ENCODE measurements at places on chromosomes 6 and 20.

- DNase-seq: no peak
Observed at GRCh38 chr6:43293698-43294097, 4.4 kb upstream of the SLC22A7 start.

DNA sequence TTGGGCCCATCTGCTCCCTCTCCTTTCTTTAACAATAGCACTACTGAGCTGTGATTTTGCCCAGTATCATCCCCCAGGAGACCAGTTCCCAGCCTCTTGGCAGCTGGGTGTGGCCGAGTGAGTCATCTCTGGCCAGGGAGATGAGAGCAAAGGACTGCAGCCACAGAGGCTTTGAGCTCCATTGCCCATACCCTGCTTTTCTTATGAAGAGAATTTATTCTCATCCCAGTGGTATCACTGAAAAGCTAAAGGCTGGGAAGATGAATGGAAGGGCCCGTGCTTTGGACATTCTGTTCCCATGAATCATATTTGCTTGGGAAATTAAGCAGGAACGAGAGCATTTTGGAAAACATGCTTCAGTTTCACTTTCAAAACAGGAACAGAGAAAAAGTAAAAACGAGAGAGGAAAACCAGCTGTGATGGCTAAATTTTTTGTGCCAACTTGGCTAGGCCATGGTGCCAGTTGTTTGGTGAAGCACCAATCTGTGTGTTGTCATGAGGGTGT lies 14.9 kb downstream of the CST3 start:
- peak; percentile 69 for DNase-seq

DNA sequence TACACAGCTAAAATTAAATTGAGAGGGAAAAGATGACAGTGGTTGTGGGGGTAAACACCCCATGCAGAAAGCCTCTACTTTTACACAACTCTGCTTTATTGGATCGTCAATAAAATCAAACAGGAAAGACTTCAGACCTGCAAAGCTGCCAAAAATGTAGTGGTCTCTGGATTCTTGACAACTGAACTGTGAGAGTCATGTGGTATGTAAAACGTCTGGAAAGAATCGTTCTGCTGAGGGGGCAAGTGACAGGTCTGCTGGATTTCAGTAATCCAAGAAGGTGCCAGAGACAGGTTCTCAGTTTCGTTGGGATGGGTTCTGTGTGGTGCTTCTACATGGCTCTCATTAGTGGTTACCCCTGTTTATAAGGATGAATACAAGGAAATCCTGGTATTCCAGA lies 63.3 kb downstream of the TSPYL4 start:
- DNase-seq: no peak

- DNase-seq: no peak
Observed at GRCh38 chr20:62133051-62133845, 9.9 kb downstream of the PSMA7 start.

DNA sequence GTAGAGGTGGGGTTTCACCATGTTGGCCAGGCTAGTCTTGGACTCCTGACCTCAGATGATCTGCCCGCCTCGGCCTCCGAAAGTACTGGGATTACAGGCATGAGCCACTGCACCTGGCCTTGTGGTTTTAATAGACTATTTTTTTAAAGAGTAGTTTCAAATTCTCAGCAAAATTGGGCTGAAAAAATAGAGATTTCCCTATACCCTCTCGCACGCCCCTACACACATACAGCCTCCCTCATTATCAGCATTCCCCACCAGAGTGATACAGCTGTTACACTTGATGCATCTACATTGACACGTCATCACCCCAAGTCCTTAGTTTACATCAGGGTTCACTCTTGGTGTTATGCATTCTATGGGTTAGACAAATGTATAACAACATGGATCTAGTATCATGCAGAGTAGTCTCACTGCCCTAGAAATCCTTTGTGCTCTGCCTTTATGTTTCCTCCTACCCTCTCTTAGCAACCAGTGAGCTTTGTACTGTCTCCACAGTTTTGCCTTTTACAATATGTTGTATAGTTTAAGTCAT lies 103.6 kb downstream of the CDYL start:
- DNase-seq: no peak

- DNase-seq: no peak
Observed at GRCh38 chr20:18225632-18226031, 62.7 kb upstream of the ZNF133 start.

- no peak for DNase-seq
Observed at GRCh38 chr20:61797200-61797599, 268.5 kb downstream of the TAF4 start.

DNA sequence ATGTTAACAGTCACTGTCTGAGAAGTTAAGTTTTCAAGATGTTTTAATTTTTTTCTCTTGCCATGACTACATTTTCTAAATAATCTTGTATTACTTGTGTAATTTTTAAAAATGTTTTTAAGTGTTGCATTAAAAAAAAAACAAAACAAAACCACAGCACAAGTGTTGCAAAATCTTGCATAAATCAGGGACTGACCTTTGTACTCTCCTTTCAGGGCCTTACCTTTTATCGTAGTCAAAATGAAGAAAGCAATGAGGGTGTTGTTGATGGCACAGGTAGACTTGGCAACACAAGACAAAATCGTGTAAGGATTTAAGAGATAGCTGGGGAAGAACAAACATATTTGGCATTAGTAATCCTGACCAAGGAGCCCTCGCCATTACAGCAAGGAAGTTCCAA lies 42.5 kb downstream of the PIGU start:
- DNase-seq: no peak

DNA sequence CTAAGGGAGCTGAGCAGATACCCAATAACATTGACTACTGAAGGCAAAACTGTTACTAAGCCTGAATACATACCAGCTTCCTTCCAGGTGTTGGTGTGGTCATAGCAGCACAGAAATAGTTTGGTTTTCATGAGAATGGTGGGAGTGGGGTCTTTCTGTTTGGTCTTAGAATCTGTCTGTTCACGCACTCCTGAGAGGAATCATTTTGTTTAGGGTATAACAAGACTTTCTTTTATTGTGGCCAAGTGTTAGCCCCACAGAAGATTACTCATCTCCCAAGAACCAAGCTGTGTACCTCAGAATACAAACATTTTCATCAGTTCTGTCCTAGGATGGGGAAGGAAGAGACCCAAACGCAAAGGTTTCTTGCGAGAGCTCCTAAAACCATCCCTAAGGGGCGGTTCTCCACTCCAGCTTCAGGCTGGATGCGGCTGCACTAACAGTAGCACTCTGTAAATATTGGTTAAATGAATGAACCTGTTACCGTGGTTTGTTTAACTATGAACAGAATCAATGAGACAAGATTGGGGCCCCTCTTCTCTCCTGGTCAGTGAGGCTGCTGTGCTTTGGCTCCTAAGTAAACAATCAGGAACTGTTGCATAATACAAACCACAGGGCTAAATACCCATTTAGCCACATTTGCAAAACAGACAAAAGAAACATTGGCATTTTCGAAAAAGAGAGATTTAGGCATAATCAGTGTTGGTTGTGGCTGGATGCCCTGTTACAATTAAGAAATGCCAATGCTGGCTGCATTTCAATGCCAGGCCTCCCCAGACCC lies 44.9 kb downstream of the SNAP25 start:
- no peak for DNase-seq

DNA sequence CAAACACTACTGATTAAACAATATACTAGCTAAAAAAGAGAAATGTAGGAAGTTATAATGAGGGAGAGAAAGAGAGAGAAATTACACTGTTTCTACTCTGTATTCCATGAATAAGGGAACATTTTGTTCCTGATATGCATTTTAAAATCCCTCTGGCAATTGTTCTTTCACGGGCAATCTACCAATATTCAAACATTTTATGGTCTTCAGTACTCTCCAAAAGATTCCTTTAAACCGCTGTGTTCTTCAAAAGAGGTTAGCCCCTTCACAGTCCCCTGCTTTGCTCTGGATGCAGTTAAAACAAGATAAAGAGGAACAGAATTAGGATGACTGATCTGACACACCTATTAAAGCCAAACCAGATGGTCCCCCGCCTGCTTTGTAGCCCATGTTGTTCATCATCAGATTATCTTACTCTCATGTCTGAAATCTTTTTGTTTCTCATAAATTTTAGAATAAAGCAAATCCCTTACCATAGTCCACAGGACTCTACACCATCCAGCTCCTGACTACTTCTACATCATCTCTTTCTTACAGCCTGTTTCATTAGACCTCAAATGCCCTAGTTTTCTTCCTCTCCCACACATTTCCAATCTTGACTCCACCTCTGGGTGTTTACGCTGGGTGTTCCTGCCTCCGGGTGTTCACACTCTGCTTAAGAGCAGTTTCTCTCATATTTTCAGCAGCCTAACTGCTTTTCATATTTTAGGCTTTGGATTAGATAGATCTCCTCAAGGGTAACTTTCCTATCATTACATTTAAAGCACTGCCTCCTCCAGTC lies 399.7 kb downstream of the COL12A1 start:
- DNase-seq: peak; percentile 57

GRCh38 chr20:55094353-55094861 lies 619.0 kb downstream of the DOK5 start:
- DNase-seq: no peak

DNA sequence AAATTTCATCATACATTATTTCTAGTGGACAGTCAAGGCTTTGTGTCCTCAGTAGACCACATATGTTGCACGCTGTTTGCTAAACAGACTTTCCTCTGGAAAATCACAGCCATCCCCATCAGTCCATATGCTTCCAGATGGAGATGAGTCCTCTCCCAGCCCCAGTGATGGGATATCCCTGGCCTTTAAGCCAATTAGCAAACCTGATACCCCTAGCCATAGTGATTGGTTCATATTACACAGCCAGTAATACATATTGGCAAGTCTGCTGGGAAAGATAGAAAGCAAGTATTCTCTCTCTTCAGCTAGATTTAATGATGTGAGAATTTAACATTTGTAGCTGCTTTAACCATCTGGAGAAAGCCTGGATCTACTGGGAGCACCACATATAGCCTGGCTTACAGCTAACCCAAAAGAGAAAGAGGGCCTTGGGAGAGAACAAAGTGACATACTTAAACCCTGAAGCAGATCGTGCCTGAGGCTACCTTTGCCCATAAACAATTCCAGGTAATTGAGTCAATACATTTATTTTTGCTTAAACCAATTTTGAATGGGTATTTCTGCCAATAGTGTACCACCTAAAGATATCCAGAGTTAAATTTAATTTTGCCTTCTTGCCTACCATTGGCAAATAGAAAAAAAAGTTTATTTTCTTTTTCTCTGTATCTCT lies 103.5 kb upstream of the HIVEP1 start:
- DNase-seq: no peak

- DNase-seq: no peak
Observed at GRCh38 chr6:25062070-25062811, 126.5 kb upstream of the RIPOR2 start.

- DNase-seq: peak; percentile 61
Observed at GRCh38 chr6:43129434-43130194, 41.5 kb upstream of the SRF start.

- DNase-seq: peak; percentile 80
Observed at GRCh38 chr6:33589731-33590530, 9.9 kb upstream of the BAK1 start.

- DNase-seq: no peak
Observed at GRCh38 chr6:140108167-140108566, 733.7 kb upstream of the CITED2 start.

DNA sequence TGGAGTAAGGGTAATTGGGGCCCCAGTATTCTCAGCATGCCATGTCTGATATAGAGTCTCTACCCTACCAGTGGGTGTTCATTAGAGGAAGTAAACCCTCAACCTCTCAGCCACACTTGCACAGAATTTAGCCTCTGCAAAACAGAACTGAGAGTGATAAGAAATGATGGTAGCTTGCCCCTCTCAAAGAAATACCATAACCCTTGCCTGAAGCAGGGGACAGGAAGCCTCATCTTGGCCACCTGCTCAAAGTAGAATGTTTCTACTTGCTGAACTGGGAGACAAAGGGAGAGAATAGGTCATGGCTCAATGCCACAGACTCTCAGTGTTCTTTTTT lies 33.7 kb downstream of the SPTLC3 start:
- no peak for DNase-seq

- no peak for DNase-seq
Observed at GRCh38 chr20:37359331-37359730, 13.4 kb downstream of the SRC start.

DNA sequence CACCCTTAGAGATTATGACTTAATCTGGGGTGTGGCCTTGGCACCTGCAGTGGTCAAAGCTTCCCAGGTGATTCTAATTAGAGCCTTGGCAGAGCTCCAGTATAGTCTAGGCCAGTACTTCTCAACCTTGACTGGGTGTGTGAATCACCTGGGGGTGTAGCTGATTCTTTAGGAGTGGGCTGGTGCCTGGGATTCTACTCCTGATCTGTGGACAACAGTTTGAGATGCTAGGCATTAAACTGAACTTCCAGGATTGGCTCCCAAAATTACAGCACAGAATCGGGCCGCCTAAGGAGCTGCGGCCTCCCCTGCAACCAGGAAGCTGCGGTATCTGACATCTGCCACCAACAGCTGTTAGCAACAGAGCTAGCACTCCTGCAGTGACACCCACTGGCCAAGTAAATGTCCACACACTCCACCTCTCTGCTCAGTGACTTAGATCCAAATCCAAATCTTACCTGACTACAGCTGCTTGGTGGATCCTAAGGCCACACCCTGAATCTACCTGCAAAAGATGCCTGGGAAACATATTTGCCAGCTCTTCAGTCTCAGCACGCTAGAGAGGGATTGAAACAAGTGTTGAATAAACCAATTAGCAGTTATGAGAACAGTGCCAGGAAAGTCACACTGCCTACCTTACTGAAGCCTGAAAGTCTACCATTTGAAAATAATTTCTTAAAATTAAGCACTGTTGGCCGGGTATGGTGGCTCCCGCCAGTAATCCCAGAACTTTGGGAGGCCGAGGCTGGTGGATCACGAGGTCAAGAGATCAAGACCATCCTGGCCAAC lies 126.7 kb downstream of the UNC5CL start:
- peak; percentile 66 for DNase-seq

- DNase-seq: no peak
Observed at GRCh38 chr6:36118550-36119107, 11.7 kb upstream of the MAPK13 start.

GRCh38 chr20:47040506-47041125 lies 146.0 kb downstream of the EYA2 start:
- DNase-seq: no peak

GRCh38 chr20:9072861-9073500 lies 4.1 kb downstream of the PLCB4 start:
- no peak for DNase-seq

GRCh38 chr20:36855241-36855657 lies 20.7 kb upstream of the TLDC2 start:
- no peak for DNase-seq

- peak; percentile 81 for DNase-seq
Observed at GRCh38 chr6:139240161-139241010, 51.4 kb downstream of the TXLNB start.

DNA sequence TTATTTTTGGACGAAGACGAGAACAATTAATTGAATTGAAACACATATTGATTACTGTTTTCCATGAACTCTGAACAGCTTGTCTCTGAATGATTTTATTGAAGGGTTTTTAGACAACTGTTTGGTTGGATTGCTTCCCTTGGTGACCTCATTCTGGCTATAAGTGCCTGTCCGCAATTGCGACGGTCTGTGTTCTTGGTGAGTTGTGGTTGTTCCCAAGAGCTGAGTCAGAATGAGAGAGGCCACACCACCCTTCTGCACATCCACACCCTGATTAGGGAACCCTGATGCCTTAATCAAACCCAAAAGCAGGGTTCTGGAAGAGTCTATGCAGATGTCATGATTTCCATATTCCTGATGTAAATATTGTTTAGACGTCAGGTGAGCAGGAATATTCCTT lies 747.0 kb downstream of the PTPRT start:
- DNase-seq: no peak
